WERI-Rb-1 (cell line): ENCODE measurements at places on chromosomes 1 and 21.

- DNase-seq, result no peak
Observed at GRCh38 chr1:50350868-50351267, 72.4 kb downstream of the DMRTA2 start.

DNA sequence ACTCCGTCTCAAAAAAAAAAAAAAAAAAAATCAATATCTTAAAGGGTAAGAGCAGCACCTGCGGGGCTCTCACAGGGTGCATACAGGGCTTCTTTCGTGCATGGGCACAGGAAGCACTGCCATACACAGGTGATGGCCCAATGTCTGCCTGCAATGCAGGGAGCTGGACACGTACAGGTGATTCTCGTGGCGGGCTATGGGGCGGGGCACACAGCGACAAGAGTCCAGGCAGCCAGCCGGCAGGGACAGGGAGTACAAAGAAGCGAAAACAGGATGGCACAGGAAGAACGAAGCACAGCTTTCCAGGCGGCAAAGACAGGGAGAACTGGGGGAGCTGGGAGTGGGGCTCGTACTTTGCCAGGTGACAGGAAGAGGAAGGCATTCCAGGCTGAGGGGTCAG, 1.6 kb downstream of the KIF17 start:
- no peak for DNase-seq

DNA sequence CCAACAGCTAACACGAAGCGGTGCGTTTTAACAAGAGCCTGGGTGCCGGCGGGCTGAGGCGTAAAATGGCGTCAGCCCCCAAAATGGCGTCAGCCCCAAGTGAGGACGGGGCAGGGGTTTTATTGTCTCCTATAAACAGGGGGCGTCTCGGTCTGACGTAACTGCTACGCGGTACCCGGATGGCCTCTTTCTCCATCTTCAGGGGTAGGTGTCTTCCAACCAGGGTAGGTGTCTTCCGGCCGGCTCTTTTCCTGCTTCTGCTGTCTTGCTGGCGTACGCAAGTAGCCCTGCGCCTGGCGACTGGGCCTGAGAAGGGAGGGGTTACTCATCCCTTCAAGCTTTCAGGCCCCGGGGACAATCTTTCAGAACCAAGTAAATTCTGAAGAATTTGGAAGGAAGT, 45.3 kb downstream of the LGR6 start:
- DNase-seq, result peak; percentile 24

DNA sequence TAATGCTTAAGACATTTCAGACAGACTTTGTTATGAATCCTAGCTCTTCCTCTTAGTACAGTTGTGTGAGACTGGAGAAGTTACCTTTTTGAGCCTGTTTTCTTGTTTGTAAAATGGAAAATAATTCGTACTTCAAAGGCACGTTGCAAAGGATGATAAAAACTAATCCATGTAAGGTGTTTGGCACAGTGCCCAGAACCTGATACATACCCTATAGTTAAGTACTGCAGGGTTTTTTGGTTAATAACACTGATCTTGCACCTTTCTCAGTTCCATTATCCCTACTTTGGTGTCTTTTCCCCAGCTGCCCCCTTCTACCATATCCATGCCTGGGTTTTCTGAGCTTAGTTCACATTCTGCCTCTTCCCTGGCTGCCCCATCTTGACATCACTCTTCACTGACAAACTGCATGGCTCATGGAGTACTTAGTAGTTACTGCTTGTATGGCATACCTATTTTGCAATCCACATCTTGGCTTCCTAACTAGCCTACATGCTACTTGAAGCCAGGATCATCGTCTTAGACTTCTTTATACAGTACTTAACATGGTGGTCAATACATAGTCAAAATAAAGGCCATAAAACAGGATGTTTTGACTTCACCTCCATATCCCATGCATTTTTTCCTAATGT, 10.1 kb downstream of the CCDC185 start:
- DNase-seq, result no peak

GRCh38 chr1:205004351-205004750, 38.7 kb upstream of the CNTN2 start:
- DNase-seq, result no peak

DNA sequence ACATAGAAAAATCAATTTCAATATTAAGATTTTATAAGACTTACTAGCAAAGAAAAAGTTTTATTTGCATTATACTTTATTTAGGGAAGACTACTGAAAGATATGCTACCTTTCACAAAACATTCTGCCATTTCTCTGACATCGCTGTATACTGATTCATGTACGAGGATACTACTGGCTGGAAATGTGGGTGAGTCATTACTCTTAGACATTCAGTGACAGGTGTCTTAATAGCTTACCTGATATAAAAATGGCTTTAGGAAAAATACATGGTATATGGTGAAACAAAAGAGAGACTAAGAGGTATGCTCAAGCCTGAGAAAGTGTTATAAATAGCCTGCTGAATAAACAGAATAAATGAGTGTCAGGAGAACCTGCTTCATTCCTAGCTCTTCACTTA, 73.0 kb upstream of the EXO1 start:
- DNase-seq, result no peak

GRCh38 chr1:76428028-76428427, 353.5 kb downstream of the ST6GALNAC3 start:
- DNase-seq, result no peak

DNA sequence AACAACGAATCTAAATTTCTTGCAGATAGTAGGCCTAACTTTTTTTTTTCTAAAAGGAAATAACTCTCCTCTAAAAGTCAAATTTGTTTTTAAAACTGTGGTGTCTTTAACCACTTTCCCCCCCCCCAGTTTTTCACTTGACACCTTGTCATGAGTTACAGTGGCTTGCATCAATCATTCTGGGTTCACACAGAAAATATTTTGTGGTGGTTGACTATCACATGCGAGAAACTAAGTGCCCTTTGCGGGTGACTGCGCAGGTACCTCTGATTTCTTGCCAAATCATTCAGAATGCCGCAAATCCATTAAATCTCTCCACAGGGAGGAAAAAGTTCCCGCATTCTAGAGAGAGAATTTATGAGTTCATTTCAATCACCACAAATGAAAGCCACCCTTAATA, 23.8 kb upstream of the SAMSN1 start:
- no peak for DNase-seq
